ENCODE measurements at places on chromosomes 16 and 17. TPM values are rescaled to one million over a fixed set of nuclear protein-coding genes. Genes with fewer than 3 reads are reported as not detected.

GRCh38 chr17:43900183-43900857 is 7.0 kb downstream of the MPP2 start:
- H3K4me3 ChIP-seq, result peak overlapping the region; percentile 69
- H3K27ac ChIP-seq, result no peak overlapping the region
- H3K36me3 ChIP-seq, result no peaks in the 10 kb centered on the region
- H3K27me3 ChIP-seq, result peaks cover 4% of the 10 kb centered on the region
- DNase-seq, result peak; percentile 92

GRCh38 chr17:81958633-81959342 is 2.2 kb downstream of the NOTUM start:
- DNase-seq, result no peak
- peaks cover 3% of the 10 kb centered on the region for H3K4me1 ChIP-seq
- no peaks in the 10 kb centered on the region for H3K36me3 ChIP-seq
- peaks cover 21% of the 10 kb centered on the region for H3K27me3 ChIP-seq
- no peak overlapping the region for H3K27ac ChIP-seq

DNA sequence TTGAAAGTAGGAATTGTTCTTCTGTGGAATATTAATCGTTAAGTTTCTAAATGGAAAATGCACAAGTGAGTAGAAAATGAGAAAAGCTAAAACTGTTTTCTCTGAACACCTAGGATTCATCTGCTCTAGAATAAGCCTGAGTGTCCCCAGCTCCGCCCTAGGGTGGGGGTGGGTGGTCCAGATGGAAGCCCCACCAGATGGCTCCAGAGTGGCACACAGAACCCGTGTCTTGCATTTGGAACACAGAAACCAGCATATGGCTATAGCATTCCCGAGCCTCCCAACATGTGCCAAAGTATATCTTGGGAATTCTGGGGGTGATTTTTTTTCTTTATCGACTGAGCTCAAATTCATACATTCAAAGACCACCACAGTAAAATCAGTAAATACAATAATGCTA is 517.7 kb upstream of the PSMD7 start:
- H3K4me1 ChIP-seq, result no peaks in the 10 kb centered on the region
- H3K27ac ChIP-seq, result no peak overlapping the region
- H3K36me3 ChIP-seq, result no peaks in the 10 kb centered on the region
- no peaks in the 10 kb centered on the region for H3K27me3 ChIP-seq
- no peak overlapping the region for H3K4me3 ChIP-seq

DNA sequence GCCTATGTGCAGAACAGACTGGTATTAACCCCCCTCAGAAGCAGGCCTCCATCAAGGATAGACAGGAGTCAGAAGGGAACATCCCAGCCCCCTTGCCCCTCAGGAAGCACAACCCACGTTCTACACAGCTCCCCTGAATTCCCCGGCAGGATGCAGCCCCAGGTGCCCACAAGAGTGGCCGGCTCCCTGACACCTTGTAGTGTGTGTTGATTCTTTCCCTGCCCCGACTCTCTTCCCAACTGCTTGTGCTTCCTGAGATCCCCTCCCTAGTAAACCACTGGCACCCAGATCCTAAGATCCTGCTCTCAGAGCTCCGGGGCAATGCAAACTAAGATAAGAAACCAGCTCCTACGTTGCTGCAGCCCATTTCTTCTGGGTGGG is 34.8 kb upstream of the LITAF start:
- peak; percentile 14 for DNase-seq
- peak overlapping the region; percentile 60 for H3K4me3 ChIP-seq
- no peaks in the 10 kb centered on the region for H3K27me3 ChIP-seq
- peaks cover 4% of the 10 kb centered on the region for H3K36me3 ChIP-seq

DNA sequence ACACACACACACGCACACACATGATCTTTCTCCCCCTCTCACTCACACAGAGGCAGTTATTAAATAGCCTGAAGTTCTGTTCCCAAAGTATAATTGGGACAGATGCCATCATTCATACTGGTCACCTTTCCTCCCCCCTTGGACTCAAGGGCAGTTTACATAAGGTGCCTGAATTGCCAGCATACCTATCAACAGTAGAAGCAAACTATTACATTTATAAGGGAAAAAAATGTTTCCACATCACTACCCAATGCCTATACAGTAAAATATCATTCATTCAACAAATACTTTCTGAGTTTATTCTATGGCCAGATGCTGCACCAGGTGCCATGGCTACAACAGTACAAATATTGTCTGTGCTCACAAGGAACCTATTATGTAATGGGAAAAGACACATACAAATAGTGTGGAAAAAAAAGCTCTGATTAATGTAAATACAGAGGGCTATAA is 6.3 kb downstream of the CNTD1 start:
- H3K4me3 ChIP-seq, result no peak overlapping the region
- H3K36me3 ChIP-seq, result no peaks in the 10 kb centered on the region
- DNase-seq, result no peak
- no peak overlapping the region for H3K27ac ChIP-seq
- no peaks in the 10 kb centered on the region for H3K27me3 ChIP-seq

GRCh38 chr16:83268169-83268568 is 539.6 kb upstream of the HSBP1 start:
- H3K27ac ChIP-seq, result no peak overlapping the region
- H3K36me3 ChIP-seq, result no peaks in the 10 kb centered on the region
- peaks cover 4% of the 10 kb centered on the region for H3K27me3 ChIP-seq
- no peak overlapping the region for H3K4me3 ChIP-seq
- H3K4me1 ChIP-seq, result no peaks in the 10 kb centered on the region
- no peak for DNase-seq

GRCh38 chr16:58440131-58440530 is 47.9 kb downstream of the GINS3 start:
- H3K36me3 ChIP-seq, result no peaks in the 10 kb centered on the region
- H3K4me1 ChIP-seq, result no peaks in the 10 kb centered on the region
- H3K27me3 ChIP-seq, result peaks cover 10% of the 10 kb centered on the region
- no peak overlapping the region for H3K4me3 ChIP-seq
- no peak for DNase-seq
- H3K27ac ChIP-seq, result no peak overlapping the region

GRCh38 chr16:83574388-83574787 is 233.4 kb upstream of the HSBP1 start:
- H3K36me3 ChIP-seq, result no peaks in the 10 kb centered on the region
- H3K27ac ChIP-seq, result no peak overlapping the region
- peaks cover 5% of the 10 kb centered on the region for H3K27me3 ChIP-seq
- DNase-seq, result no peak
- no peak overlapping the region for H3K4me3 ChIP-seq

DNA sequence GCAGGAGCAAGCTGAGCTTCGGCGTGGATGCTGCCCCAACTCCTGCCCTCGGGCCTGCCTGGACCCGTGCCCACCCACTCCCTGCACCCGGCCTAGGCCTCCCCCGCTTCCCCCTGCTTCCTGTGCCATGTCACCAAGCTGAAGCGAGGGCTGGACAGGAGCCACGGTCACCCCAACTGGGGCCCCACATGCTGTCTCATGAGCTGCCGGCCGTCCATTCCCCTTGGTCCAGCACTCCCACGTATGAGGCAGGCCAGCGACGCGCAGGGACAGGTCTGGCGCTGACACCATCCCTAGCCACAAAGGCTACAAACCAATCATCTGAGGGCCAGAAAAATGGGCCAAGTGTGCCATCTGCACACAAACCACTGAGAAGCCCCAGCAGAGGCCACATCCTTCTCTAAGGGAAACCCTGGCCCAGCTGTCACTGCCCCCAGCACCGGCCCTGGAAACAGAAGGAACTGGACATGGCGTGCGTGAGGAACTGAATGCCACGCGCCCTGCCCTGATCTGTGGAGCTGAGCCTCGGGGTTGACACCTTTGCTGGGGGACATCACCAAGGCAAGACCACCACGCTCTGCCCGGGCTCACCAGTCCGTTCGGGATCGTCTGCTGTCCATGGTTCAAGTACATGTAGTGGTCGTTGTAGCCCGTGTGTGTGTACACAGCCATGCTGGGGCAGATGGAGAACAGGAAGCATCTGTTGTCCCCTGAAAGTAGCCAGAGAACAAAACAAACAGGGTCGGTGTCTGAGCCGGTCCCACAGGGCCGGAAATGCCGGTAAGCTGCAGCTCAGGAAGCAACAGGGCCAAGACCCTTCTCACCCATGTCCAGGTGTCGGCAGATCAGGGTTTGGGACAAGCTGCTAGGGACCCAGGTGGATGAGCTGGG is 22.2 kb downstream of the MEAK7 start:
- H3K4me3 ChIP-seq, result no peak overlapping the region
- DNase-seq, result no peak
- H3K27ac ChIP-seq, result no peak overlapping the region
- H3K4me1 ChIP-seq, result peaks cover 6% of the 10 kb centered on the region
- H3K27me3 ChIP-seq, result no peaks in the 10 kb centered on the region

DNA sequence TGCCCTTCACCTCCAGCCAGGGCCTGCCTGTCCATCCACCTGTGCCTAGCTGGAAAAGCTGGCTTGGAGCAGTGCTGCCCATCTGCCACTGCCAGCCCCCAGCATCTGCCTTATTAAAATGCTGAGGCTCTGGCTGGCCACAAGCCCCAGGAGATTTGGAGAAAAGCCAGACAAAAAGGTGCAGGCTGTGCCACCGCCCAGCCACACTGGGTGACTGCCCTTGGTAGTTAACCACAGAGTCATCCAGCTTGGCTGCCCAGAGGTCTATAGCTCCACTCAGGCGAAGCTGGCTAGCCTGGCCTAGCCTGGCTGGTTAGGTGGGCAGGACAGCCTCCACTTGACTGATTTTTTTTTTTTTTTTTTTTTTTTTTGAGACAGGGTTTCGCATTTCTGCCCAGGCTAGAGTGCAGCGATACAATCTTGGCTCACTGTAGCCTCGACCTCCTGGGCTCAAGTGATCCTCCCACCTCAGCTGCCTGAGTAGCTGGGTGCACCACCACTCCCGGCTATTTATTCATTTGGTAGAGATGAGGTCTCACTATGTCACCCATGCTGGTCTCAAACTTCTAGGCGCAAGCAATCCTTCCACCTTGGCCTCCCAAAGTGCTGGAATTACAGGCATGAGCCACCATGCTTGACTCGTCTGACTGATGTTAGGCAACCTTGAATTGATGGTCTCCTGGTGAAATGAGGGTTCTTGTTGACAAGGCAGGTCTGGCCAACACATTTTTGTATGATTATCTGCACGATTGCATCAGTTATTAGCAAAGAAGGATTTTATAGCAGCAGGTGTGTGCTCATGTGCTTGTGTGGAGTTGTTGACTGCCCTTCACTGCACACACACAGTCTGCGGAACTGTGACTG is 103.8 kb downstream of the RAB11FIP4 start:
- no peak for DNase-seq
- peaks cover 93% of the 10 kb centered on the region for H3K4me1 ChIP-seq
- peak overlapping the region; percentile 52 for H3K4me3 ChIP-seq

Gene ABAT
- 5.1 TPM for total RNA-seq

Gene MSLN
- total RNA-seq, result not detected

Gene ACTG1
- 4,756 TPM for total RNA-seq
